ENCODE measurements at places on chromosomes 2 and 18.

DNA sequence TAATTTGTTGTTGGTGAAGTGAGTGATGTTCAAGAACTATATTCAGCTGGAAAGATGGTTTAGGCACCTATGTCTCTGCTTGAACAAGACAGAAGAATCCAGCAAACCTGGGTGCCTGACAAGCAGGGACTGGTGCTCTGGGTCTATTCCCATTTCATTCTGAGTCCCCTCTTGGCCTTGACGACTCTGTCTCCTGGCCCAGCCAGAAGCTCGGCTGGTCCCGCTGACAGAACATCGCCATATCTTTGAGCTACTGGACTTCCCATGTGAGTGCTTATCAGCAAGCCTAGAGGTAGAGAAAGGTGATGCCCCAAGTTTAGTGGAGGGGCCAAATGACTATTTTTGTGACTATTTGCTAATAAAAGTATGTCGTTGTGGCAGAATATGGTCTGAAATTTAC lies 48.2 kb downstream of the SDC1 start:
- no peak overlapping the region for H3K4me3 ChIP-seq
- H3K36me3 ChIP-seq = no peaks in the 10 kb centered on the region
- DNase-seq = no peak
- no peak overlapping the region for H3K27ac ChIP-seq
- peaks cover 14% of the 10 kb centered on the region for H3K4me1 ChIP-seq

GRCh38 chr2:56971383-56971974 lies 787.7 kb downstream of the CCDC85A start:
- no peaks in the 10 kb centered on the region for H3K36me3 ChIP-seq
- no peak for DNase-seq
- no peak overlapping the region for H3K4me3 ChIP-seq

DNA sequence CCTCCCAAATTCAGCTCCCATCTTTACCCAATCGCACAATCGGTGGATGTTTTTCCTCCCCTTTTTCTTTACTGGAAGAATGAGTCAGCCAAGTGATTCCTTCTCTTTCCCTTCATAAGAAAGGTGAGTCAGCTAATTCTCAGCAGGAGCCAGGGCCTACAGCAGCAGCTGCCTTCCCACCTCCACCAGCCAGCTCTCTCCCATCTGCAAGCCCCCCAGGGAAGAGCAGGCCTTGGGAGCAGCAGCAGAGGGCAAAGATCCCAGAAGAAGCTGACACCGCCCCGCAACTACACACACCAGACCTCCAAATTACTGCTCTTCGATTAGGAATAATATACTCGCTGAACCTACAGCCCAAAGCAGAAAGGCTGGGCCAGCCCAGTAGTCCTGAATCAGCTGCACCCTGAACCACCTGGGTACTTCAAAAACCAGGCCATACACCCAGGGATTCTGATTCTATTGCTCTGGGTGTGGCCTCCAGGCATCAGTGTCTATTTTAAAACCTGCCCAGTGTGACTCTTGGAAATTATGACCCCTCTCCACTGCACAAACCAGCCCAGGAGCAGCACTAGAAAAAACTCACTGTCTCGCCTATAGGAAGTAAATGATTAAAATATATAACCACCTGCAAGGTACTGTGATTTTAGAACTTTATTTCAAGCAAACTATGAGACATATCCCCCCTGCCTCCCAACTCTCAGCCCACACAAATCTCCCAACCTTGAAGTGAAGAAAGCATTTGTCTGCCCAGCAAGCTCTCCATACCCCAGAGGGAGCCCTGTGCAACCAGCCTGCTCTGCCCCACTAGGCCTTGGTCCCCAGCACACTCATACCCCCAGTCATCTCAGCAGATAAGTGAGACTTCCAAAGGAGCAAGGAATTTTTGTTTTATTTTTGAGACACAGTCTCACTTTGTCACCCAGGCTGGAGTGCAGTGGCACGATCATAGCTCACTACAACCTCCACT lies 7.3 kb downstream of the SFXN5 start:
- H3K27me3 ChIP-seq = no peaks in the 10 kb centered on the region
- no peaks in the 10 kb centered on the region for H3K36me3 ChIP-seq
- no peaks in the 10 kb centered on the region for H3K4me1 ChIP-seq

DNA sequence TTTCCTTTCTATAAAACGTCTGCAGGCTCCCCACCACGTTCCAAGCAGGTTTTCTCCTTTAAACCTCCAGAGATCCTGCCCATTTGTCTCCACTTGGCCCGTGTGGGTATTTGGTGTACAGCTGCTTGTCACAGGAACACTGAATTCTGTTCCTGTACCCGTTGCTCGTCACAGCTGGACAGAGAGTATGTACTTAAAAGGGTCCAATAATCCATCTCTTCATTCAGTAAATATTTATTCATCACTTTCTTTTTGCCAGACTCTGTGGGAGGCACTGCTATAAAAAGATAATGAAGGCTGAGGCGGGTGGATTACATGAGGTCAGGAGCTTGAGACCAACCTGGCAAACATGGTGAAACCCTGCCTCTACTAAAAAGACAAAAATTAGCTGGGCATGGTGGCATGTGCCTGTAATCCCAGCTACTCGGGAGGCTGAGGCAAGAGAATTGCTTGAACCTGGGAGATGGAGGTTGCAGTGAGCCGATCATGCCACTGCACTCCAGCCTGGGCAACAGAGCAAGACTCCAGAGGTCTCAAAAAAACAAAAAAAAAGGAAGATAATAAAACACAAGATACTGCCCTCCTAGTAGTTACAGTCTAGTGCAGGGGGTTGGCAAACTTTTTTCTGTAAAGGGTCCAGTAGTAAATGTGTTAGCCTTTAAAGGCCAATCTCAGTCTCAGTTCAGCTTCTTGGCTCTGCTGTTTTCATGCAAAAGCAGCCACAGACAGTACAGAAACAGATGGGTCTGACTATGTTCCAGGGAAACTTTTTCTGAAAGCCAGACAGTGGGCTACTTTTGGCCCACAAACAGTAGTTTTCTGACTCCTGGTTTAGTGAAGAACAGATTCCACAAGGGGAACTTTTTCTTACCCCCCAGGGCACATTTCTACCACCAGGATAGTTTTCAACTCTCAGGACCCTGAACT lies 309.9 kb upstream of the RAB12 start:
- no peaks in the 10 kb centered on the region for H3K36me3 ChIP-seq
- DNase-seq = no peak
- peaks cover 6% of the 10 kb centered on the region for H3K4me1 ChIP-seq
- H3K27ac ChIP-seq = no peak overlapping the region

DNA sequence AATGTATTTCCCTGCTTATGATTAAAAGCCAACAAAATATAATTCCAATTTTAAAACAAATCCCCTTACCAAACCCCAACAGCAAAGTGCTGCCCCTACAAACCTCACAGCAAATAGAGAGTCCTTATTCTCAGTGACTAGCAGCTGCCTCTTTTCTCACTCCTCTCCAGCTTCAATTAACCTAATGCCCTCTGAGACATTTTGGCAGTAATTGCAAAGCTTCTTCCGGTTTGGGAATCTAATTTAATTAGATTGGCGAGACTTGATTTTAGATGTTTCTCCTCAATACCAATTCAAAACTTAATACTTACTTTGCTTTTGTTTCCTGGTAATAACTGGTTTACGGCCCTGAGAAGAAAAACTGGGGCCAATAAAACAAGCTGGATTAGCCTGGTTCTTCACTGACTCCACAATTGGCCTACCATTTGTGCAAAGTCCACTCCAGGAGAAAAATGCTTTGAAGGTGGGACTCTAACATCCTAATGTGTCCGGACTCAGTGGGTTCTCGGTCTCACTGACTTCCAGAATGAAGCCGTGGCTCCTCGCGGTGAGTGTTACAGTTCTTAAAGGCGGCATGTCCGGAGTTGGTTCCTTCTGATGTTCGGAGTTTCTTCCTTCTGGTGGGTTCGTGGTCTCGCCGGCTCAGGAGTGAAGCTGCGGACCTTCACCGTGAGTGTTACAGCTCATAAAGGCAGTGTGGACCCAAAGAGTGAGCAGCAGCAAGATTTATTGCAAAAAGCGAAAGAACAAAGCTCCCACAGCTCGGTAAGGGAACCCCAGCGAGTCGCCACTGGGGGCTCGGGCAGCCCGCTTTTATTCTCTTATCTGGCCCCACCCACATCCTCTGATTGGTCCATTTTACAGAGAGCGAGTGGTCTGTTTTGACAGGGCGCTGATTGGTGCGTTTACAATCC lies 52.8 kb downstream of the SLC35F5 start:
- H3K36me3 ChIP-seq = no peaks in the 10 kb centered on the region
- no peaks in the 10 kb centered on the region for H3K27me3 ChIP-seq
- DNase-seq = no peak
- H3K27ac ChIP-seq = no peak overlapping the region
- H3K4me3 ChIP-seq = no peak overlapping the region
- peaks cover 4% of the 10 kb centered on the region for H3K4me1 ChIP-seq

- H3K36me3 ChIP-seq = no peaks in the 10 kb centered on the region
- no peak for DNase-seq
- no peaks in the 10 kb centered on the region for H3K27me3 ChIP-seq
- peaks cover 2% of the 10 kb centered on the region for H3K4me1 ChIP-seq
These were observed 5.9 kb upstream of the NCKAP5 start for GRCh38 chr2:133574186-133574585.

DNA sequence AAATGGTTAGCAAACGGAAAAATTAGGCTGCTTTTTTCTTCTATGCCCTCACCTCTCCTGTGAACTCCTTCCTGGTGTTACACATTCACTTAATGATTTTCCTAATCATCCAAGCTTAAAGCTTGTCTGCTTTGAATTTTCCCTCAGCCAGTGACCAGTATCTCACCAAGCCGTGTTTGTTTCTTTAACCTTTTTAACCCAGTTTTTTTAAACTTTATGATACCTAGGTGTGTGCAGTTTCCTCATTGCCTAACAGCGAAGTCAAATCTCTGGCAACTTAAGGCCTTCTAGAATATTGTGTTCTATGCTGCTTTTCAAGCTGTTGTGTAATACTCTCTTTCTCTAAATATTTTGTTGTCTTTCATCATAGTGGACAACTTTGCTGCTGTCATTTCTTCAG lies 113.0 kb downstream of the PIK3C3 start:
- no peak for DNase-seq
- H3K4me1 ChIP-seq = no peaks in the 10 kb centered on the region
- H3K27me3 ChIP-seq = no peaks in the 10 kb centered on the region
- H3K4me3 ChIP-seq = no peak overlapping the region
- H3K36me3 ChIP-seq = peaks cover 17% of the 10 kb centered on the region

DNA sequence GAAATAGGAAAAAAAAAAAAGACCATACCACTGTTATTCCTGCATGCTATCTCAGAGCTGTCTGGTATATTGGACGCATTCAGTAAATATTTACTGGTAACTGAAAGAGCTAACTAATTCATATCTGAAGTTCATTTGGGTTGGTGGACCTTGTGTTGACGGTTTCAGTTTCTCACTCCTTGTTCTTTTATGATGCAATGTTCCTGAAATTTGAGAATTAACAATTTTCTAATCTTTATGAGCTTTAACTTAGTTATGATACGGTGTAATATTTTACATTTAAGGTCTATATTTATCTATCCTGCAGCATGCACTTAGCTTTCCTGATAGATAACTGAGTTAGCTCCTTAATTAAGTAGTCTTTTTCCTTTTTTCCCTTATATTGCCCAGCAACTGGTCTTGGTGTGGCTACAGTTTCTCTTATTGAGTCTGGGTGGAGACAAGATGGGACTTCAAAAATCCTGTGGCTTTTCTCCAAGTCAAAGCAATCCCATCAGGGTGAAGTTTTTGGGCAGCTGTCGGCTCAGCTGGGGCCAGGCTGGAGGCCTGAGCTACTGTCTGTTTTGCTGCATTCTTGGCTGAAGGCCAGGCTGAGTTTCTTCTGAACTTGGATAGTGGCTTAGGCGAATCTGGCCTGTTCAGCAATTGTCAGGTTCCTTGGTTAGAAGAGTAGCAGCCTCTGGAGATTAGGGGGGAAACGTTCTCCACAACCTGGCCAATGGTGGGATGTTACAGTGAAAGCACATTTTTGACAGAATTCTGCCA lies 78.4 kb upstream of the MEX3C start:
- H3K4me1 ChIP-seq = no peaks in the 10 kb centered on the region
- no peak for DNase-seq
- no peaks in the 10 kb centered on the region for H3K36me3 ChIP-seq
- H3K27me3 ChIP-seq = no peaks in the 10 kb centered on the region
- no peak overlapping the region for H3K27ac ChIP-seq

- H3K36me3 ChIP-seq = no peaks in the 10 kb centered on the region
- no peaks in the 10 kb centered on the region for H3K27me3 ChIP-seq
- no peak for DNase-seq
- no peak overlapping the region for H3K27ac ChIP-seq
- no peak overlapping the region for H3K4me3 ChIP-seq
These were observed 4.8 kb downstream of the LIPT1 start for GRCh38 chr2:99159594-99159993.

DNA sequence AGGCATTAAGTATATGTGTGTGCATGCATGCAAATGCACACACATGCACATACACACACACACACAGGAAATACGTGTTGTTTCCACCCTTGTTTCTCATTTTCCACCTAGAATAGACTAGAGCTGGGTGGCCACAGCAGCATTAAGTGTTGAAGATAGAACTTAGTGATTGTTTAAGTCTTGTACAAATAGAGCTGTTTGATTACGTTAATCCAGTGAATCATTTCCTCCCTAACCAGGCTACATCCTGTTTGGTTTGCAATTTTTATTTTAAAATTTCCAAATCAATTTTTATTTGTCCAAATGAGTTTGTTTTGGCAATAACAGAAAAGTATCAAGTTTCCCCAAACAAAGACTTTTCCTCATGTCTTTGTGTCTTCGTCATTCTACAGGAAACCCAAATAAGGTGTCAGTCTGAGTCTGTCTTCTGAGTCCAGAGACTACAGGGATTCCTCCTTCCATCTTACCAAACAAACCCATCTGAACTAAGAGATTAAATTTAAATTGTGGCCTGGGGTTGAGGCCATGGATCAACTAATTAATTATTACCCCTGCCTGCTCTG lies 74.6 kb upstream of the GALNT5 start:
- H3K4me3 ChIP-seq = no peak overlapping the region
- H3K4me1 ChIP-seq = no peaks in the 10 kb centered on the region
- no peaks in the 10 kb centered on the region for H3K27me3 ChIP-seq
- no peak overlapping the region for H3K27ac ChIP-seq
- H3K36me3 ChIP-seq = no peaks in the 10 kb centered on the region
- no peak for DNase-seq

- H3K4me1 ChIP-seq = peaks cover 13% of the 10 kb centered on the region
- no peaks in the 10 kb centered on the region for H3K36me3 ChIP-seq
- no peaks in the 10 kb centered on the region for H3K27me3 ChIP-seq
- H3K27ac ChIP-seq = peak overlapping the region; percentile 0
These were observed 131.3 kb downstream of the SH3RF3 start for GRCh38 chr2:109260116-109260855.

GRCh38 chr2:223612501-223612900 lies 10.3 kb upstream of the SCG2 start:
- DNase-seq = no peak
- no peaks in the 10 kb centered on the region for H3K4me1 ChIP-seq
- no peaks in the 10 kb centered on the region for H3K36me3 ChIP-seq

GRCh38 chr18:62242955-62243354 lies 55.9 kb downstream of the RELCH start:
- no peak for DNase-seq
- no peak overlapping the region for H3K4me3 ChIP-seq
- H3K4me1 ChIP-seq = no peaks in the 10 kb centered on the region
- no peaks in the 10 kb centered on the region for H3K36me3 ChIP-seq
- no peak overlapping the region for H3K27ac ChIP-seq
- no peaks in the 10 kb centered on the region for H3K27me3 ChIP-seq
